Uterus (tissue), 4 donors: ENCODE measurements at places on chromosomes 4 and X.

DNA sequence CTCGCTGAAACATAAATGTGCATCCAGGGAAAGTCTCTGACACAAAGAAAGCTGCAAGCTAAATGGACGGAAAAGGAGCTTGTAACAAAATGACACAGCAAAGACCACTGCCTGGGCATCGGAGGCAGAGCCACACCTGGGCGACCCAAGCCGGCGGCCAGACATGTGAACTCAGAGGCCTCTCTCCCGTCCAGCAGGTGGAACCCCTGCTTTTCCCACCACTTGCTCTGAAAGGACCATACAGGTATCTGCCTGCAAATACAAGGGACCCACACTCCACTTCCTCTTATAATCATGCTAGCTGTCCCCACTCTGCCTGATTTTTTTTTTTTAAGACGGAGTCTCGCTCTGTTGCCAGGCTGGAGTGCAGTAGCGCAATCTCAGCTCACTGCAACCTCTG is 12.0 kb downstream of the CPLX1 start:
- no peak for DNase-seq

DNA sequence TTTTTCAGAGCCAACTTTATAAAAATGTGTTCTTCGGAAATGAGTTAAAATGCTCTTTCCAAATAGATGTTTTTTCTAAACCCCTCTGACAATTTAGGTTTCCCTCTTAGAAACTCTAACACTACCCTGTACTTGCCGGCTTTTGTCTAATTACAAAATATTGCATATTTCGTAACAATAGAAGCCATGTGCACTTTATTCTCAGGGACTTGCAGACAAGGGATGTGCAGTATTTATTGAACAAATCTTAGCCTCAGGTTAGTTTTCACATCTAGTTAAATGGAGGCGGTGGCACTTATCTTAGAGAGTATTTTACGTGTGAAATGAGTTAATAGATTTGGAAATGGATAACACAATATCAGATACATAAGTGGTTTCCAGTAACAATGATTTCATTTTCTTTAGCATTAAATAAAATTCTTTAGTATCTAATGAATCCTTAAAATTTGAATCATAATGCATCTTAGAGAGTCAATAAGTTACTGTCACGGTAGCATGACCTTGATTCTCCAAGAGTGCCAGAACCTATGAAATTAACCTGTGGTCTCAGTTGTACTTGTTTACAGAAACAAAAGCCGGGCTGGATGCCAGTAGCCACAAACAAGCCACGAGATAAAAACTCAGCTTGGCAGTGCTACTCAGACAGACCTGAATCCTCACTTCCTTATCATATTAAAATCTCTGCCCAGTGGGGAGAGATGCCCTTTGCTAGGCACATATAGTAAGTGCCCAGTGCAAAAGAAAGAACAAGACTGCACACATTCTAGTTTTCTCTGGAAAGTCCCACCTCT is 772 bp upstream of the PABPC4L start:
- DNase-seq = no peak

DNA sequence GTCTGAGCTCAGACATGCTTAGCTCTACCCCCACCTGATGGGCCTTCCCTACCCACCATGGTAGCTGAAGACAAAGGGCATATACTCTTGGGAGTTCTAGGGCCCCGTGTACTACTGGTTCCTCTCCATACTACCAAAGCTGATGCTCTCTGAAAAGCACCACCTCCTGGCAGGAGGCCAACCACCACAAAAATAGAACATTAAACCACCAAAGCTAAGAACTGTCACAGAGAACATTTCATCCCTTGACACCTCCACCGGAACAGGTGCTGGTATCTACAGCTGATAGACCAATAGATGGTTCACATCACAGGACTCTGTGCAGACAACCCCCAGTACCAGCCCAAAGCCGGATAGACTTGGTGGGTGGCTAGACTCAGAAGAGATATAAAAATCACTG is 13.4 kb downstream of the EDA2R start:
- no peak for DNase-seq

- no peak for DNase-seq
Observed at GRCh38 chrX:35351212-35351611, 408.6 kb downstream of the FAM47B start.
